ENCODE measurements at places on chromosomes 3 and 15.

- DNase-seq = no peak
These were observed 3.0 kb upstream of the ZNF280D start for GRCh38 chr15:56736308-56736707.

DNA sequence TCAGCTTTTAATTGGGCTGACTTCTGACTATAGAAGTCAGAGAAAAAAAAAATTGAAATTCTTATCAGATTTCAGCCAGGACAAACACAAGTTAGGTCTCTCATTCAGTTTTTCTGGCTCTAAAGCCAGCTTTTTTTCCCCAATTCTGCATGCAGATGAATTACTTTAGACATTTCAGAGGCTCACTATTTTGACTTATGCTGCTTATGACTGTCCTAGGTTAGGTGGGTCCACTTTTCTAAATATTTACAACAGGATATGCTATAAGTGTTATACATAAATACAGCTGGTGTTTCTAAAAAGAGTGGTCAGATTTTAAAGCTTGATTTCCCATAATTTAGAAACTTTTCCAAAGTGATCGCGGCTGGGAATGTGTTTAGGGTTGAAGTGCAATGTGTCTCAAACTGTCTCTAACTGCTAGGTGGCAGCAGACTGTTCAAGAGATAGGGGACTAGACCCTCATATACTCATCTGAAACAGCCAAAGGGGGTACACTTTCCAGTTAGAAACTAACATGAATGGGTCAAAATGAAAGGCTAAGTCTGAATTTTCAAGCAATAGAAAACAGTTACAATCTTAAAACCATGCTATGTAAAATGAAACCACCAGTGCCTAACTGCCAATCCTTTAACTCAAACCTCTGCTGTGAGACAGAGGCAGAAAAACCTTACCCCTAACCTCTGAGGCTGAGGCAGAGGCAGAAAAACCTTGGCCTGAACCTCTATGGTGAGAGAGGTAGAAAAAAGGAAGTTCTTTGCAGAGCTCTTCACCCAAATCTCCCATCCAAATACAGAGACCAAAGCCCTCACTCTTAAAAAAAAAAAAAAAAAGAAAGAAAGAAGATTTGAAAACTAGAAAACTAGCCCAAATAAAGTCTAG is 596.0 kb downstream of the NTRK3 start:
- no peak for DNase-seq

DNA sequence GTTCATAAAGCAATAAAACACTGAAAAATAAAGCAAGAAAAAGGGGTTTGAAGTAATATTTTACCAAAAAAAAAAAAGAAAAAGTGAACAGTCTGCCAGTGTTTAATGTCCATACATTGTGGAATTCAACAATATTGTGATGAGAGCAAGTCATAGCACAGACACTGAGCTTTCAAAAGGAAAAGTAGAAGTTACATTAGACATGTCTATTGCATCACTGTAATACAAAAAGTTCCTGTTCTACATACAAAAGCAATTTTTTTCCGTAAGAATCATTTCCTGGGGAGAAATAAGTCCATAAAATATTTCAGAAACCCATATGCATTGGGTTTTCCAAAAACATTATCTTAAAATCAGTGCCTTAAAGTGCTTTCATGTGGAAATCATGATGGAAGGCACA is 11.8 kb upstream of the HDC start:
- no peak for DNase-seq

GRCh38 chr15:34436126-34436955 is 1.3 kb downstream of the GOLGA8A start:
- DNase-seq = peak; percentile 28

GRCh38 chr15:71448688-71449114 is 333.4 kb downstream of the THSD4 start:
- DNase-seq = peak; percentile 11

DNA sequence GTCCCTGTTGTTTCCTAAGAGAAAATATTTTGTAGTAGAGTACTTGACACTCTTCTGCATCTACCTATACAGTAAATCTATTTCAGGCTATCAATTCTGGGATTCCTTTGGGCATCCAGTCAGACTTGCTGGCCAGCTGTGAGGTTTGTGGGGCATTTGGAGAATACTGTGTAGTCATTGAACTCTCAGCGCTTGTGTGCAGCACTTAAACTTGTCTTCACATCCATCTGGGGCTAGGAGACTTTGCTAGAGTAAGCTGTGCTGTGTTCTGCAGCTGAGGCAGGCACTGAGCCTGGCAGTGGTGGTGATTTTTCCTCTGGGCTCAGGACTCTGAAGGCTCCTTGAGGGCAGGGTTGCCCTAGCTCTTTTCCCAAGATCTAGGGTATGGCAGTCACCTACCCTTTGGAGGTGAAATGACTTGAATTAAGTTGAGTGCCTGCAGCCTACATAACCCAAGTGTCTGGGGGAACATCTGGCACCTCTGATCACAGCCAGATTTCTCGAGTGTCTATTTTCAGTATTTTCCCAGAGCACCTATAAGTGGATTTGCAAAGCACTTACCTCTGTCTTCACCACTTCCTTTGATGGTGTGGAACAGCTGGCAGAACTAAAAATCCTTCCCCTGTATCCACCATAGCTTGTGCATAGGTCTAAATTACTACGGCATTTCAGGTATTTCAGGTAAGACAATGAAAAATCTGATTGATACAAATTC is 19.3 kb downstream of the CLSTN2 start:
- no peak for DNase-seq

All from CD4-positive, alpha-beta T cell treated with Interleukin-10 for 1 hour (primary cell).